T follicular helper cell (primary cell): ENCODE measurements at places on chromosomes 16 and 17.

GRCh38 chr16:50071075-50071671 lies 5.4 kb downstream of the HEATR3 start:
- no peak for DNase-seq

- no peak for DNase-seq
Observed at GRCh38 chr16:51393381-51394005, 242.4 kb upstream of the SALL1 start.

- DNase-seq, result no peak
Observed at GRCh38 chr16:83648347-83648746, 159.4 kb upstream of the HSBP1 start.

- DNase-seq, result no peak
Observed at GRCh38 chr17:68963958-68964357, 8.8 kb upstream of the ABCA8 start.

GRCh38 chr16:83945587-83945986 lies 7.5 kb upstream of the OSGIN1 start:
- DNase-seq, result no peak

- no peak for DNase-seq
Observed at GRCh38 chr16:89436366-89436765, 54.0 kb downstream of the ANKRD11 start.

DNA sequence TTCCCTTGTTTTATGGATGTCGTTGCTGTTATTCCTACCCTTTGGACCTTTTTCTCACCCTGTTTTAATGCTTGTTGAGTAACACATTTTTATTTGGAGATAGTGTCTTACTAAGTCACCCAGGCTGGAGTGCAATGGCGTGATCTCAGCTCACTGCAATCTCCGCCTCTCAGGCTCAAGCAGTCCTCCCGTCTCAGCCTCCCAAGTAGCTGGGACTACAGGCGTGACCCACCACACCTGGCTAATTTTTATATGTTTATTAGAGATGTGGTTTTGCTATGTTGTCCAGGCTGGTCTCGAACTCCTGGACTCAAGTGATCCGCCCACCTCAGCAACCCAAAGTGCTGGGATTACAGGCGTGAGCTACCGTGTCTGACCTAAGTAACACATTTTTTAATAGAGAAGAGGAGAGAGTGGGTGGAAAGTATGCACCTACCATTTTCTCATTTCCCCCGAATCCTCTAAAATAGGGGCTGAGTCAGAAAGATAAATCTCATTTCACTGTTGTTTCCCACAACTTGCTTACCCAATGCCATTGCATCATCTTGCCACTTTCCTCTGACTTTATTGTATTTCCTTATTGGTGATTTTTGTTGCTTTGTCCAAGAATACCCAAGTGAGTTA lies 7.0 kb downstream of the DHX40 start:
- DNase-seq, result no peak

DNA sequence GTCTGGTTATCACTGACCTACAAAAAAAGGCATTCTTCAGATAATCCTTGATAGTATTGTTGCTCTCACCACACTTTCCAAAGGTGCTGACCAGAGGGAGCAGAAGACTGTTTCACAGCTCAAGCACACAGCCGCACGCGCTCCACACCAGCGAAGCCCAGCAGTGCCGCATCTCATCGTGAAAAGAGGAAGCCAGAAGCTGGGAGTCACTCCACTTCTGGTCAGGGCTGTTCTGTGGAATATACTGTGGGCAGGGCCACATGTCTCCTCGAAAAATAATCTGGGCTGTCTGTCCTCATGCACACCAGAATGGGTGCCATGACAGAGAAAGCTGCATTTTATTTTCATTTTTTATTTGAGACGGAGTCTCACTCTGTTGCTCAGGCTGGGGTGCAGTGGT lies 7.3 kb upstream of the PRSS36 start:
- DNase-seq, result no peak

DNA sequence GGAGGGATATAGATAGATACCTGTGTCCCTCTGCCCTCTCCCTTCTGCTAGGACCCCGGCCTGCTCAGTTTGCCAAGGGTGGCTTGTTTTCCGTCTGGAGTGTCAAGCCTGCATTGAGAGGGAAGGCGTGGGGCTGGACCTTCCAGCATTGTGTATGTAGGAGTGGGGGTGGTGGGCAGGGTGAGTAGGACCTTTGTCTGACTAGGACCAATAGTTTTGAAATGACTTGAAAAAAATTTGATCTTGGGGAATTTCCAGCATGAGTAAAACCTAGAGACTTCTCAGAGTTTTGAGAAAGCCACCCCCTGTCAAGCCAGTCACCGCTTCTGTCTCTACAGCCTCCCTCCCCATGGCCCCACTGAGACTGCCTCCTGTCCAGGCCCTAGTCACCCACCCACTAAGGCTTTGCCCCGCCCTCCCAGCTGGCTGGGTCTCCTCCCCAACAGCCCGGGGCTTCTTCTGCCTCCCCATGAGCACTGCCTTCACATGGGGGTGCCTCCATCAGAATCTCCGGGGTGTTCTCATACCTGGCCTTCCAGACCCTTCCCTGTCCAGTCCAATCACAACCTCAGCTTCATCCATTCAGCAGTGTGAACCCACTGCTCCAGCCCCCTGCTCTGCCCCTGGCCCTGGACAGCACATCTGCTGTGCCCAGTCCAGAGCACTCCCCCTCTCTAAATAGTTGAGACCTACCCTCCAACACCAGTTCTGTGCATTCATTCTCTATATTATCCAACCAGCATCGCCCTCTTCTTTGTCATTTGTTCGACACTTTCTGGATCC lies 207.0 kb downstream of the MSI2 start:
- DNase-seq, result no peak

DNA sequence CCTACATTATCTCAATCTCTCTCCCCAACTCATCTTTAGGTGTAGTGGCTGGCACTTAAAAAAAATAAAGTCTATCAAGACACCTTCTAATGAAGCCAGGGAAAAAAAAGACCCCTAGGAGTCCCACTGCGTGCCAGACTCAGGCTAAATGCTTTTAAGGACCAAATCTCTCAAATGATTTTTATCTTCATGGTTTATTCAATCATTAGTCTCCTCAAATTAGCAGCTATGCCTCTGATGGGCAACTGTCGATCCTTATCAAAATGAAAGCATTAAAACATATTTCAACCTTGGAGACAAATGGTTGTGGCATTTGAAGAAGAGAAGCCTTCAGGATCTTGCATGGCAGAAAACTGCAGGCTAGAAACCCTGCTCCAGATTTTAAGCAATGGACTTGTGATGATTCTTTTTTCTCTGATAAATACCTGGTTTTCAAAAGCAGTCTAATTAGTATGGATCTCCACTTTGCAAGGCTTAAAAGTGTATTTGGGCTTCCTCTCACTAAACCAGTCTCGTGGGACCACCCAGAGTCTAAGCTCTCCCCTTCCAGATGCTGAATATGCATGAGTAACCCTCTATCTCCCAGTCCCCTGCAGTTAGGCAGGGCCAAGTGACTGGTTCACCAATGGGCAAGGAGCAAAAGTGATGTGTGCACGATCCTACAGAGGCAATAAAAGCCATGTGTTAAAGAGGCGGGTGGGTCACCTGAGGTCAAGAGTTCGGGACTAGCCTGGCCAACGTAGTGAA lies 14.9 kb downstream of the ITPRIPL2 start:
- no peak for DNase-seq

DNA sequence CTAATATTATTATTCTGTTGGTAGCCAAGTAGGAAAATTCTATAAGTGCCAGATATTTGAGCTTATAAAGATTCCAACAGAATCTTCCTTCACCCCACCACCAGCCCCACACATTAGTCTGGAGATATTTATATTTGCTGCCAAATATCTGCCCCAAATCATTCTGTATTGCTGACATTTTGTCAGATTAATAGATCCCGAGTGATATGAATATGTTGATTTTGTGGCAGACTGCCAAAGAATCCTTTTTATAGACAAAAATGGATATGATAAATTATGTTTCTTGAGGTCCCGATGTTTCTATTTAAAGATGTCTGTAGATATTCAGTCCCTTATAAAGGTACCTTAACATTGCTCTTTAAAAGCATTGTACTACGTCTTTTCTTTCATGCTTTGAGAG lies 162.2 kb upstream of the KCNJ16 start:
- DNase-seq, result no peak
